ENCODE measurements at places on chromosomes 1 and 21.
A peak's percentile ranks its signal among the peaks of the same experiment; 100 is the strongest.

DNA sequence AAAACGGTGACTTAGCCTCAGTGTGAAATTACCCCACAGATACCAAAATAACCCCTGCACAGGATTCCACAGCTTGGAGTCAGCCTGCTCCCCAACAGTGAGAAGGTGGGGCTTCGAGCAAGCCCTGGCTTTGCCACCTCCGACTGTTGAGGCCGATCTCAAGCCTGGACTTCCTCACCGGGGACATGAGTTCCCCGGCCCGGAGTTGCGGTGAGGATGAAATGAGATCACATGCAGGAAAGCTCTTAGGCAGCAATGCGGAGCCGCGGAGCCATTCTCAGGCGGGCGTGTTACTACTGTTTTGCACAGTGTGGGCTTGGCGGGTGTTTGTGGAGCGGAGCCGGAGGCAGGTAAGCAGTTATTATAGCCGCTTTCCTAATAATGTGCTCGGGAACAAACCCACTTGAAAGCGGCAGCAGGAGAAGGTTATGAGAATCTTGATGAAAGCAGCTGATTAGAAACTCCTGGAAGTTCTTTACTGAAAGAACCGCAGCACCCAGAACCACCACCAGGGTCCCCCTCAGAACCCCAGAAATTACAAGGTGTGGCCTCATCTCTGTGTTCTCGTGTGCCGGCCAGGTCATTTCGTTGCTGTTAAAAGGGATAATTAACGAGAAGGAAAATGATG lies 3.9 kb upstream of the CLSTN1 start:
- peak; percentile 18 for DNase-seq

DNA sequence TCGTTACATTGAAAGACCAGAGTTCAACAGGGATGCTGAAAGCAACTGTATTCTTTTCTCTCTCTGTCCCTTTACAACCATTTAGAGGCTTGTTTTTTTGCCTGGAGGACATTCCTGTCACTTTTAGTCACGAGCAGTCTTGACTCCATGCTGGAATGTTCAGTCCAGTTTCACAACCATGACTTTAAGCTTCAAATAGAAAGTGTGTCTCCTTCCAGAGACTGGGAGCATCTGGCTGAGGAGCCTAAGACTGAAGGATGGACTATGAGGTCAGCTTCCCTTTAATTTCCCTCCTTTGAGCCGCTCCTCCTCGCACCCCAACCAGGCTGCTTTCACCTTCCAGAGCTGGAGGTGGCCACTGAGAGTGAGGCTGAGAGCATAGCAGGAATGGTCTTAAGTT lies 10.5 kb upstream of the RYR2 start:
- DNase-seq = no peak

DNA sequence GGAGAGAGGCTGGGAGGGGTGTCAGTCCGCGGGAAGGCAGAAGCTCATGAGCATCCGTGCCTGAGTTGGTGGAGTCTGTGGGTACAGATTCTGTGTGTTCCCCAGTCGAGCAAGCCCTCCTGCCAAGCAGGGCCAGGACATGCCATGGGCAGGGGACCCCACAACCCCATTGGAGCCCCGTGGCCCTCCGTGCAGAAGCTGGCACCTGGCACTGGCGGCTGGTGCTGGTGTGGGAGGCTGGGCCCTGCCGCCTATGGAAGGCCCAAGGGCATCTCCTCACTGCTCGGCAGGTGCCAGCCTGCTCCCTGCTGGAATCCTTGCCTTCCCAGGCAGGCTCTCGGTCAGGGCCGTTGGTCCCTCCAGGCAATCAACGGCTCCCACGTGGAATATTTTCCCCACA lies 73.7 kb downstream of the UBE2T start:
- no peak for DNase-seq

DNA sequence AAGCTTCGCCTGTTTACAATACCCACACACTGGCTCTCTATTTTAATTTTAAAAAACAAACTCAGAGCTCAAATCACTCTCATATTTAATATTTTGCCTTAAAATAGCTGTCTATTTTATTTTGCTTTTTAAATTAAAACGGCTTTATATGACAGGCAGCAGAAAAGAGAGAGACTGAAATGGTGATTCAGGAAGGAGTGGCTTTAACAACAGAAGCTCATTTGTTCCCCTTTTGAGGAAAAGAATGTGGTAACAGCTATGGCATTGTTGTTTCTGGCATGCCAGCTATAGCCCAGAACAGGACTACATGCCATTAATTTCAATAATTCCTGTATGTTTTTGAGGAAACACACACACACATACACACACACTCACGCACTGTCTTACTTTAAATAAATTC lies 234.2 kb upstream of the PTBP2 start:
- DNase-seq = no peak

DNA sequence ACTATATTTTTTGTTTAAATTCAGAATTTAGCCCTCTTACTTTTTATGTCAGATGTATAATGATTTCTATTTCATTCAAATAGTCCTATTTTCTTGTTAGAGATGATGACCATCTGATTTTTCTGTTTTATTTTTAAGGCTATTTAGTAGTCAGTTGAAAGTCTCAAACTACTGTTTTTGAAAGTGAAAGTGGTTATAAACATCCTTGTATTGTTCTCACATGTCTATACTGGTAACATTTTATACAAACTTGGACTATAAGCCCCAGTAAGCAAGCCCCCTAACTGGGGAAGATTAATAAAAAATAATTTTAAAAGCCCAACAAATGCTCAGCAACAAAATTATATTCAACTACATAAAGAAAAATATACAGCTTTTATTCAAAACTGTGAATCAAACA lies 271.3 kb upstream of the RGS18 start:
- no peak for DNase-seq

- DNase-seq = no peak
Observed at GRCh38 chr1:53112271-53112774, 30.1 kb downstream of the SLC1A7 start.

All from NCI-H1105 (cell line).